ENCODE measurements at places on chromosomes 5 and 9.
A peak's percentile ranks its signal among the peaks of the same experiment; 100 is the strongest.

- H3K27ac ChIP-seq = peak overlapping the region; percentile 17
- H3K36me3 ChIP-seq = peaks cover 77% of the 10 kb centered on the region
- H3K4me3 ChIP-seq = no peak overlapping the region
- no peaks in the 10 kb centered on the region for H3K27me3 ChIP-seq
- peak; percentile 55 for DNase-seq
- H3K4me1 ChIP-seq = peaks cover 12% of the 10 kb centered on the region
Observed at GRCh38 chr5:141992349-141992963, 20.4 kb downstream of the GNPDA1 start.

DNA sequence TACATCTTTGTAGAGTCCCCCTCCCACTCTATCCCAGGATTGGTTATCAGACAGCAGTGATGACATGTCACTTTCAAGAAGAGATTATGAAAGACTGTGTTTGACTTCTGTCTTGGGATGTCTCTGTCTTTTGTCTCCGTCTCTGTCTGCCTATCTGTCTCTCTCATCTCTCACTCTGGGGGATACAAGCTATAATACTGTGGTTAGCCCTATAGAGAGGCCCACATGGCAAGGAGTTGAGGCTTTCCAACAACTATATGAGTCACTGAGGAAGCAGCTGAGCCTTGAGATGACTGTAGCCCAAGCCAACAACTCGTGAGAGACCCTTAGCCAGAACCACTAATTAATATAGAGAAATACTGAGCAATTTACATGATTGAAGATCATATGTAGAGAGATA, 284.8 kb downstream of the PDE4D start:
- no peak for DNase-seq
- H3K4me1 ChIP-seq = no peaks in the 10 kb centered on the region
- H3K4me3 ChIP-seq = no peak overlapping the region

GRCh38 chr9:86471171-86471815, 117.1 kb upstream of the TUT7 start:
- H3K27ac ChIP-seq = no peak overlapping the region
- H3K4me3 ChIP-seq = no peak overlapping the region
- peaks cover 33% of the 10 kb centered on the region for H3K27me3 ChIP-seq

- H3K27me3 ChIP-seq = no peaks in the 10 kb centered on the region
- peaks cover 46% of the 10 kb centered on the region for H3K4me1 ChIP-seq
- peak within 1 kb of the TSS; percentile 89 for H3K27ac ChIP-seq
- no peaks in the 10 kb centered on the region for H3K36me3 ChIP-seq
- H3K4me3 ChIP-seq = peak within 1 kb of the TSS; percentile 69
- DNase-seq = peak; percentile 91
Observed at GRCh38 chr5:150155258-150156026, at the start of gene PDGFRB. Gene PDGFRB, minus strand, starts transcription at chr5:150155845. Its CDS starts 18,798 bp downstream, at chr5:150137047.

GRCh38 chr9:69961843-69962242, 81.8 kb upstream of the MAMDC2 start:
- H3K27me3 ChIP-seq = peaks cover 8% of the 10 kb centered on the region
- H3K27ac ChIP-seq = no peak overlapping the region
- H3K36me3 ChIP-seq = no peaks in the 10 kb centered on the region
- no peaks in the 10 kb centered on the region for H3K4me1 ChIP-seq

- H3K27me3 ChIP-seq = peaks cover 14% of the 10 kb centered on the region
- DNase-seq = no peak
- H3K36me3 ChIP-seq = no peaks in the 10 kb centered on the region
- no peak overlapping the region for H3K4me3 ChIP-seq
- H3K27ac ChIP-seq = no peak overlapping the region
- peaks cover 21% of the 10 kb centered on the region for H3K4me1 ChIP-seq
Observed at GRCh38 chr9:86096386-86096785, 3.0 kb downstream of the GOLM1 start.

DNA sequence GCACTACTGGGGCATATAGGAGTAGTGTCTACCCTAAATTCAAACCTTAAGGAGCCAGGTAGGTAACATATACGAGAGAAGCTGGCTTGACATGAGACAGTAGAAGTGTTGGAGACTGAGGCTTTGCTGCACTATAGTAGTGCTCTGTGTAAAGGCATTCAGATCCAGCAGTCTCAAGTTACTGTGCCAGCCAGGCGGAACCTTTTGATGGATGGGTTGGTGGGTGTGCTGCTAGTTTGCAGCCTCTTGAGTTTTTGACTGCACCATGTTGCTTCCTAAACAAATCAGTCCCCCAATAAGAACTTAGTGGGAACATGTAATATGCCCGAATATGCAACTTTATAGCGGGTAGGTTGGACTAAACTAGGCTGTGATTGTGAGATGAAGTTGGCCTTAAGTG, 1.5 kb downstream of the CLTA start:
- H3K27me3 ChIP-seq = no peaks in the 10 kb centered on the region
- peaks cover 50% of the 10 kb centered on the region for H3K4me1 ChIP-seq
- peak overlapping the region; percentile 80 for H3K4me3 ChIP-seq
- H3K36me3 ChIP-seq = peaks cover 7% of the 10 kb centered on the region

DNA sequence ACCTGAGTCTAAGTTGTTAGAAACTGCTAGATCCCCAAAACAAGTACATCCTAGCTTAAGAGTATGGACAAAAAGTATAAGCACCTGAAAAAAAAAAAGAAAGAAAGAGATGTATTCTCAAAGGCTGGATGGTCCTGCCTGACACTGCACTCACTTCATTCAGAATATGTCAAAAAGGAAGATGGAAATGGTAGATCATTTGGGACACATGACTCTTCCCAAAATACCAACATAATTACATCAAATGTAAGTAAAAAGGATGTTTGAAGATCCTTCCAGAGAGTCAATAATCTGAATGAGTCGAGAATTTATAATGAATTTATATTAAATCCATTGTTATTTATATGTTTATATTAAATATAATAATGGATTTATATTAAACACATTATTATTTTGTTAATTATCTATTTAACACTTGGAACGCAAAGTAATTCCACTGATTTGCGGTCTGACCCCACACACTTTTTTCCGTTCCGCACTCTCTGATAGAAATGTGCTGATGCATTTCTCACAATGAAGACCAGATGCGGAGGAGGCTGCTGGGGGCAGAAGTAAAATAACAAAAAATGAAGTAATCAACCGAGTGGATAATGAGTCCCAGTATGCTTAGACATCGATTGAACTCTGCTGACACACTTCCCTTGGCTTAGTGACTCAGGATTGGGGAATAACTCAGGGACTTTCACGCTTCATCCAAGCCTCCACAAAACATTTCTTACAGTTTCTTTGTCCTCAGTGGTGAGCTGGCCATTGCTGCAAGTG, 201.2 kb downstream of the ADAMTS12 start:
- H3K4me1 ChIP-seq = peaks cover 8% of the 10 kb centered on the region
- H3K27ac ChIP-seq = no peak overlapping the region
- no peak for DNase-seq
- H3K36me3 ChIP-seq = no peaks in the 10 kb centered on the region
- H3K4me3 ChIP-seq = no peak overlapping the region

- H3K4me3 ChIP-seq = no peak overlapping the region
- H3K27me3 ChIP-seq = no peaks in the 10 kb centered on the region
- no peaks in the 10 kb centered on the region for H3K4me1 ChIP-seq
Observed at GRCh38 chr9:83027153-83027891, 35.6 kb downstream of the RASEF start.

- no peaks in the 10 kb centered on the region for H3K27me3 ChIP-seq
- H3K36me3 ChIP-seq = peaks cover 33% of the 10 kb centered on the region
- no peak overlapping the region for H3K4me3 ChIP-seq
- no peak overlapping the region for H3K27ac ChIP-seq
- peaks cover 12% of the 10 kb centered on the region for H3K4me1 ChIP-seq
Observed at GRCh38 chr5:173602423-173602822, 14.0 kb downstream of the BOD1 start.

DNA sequence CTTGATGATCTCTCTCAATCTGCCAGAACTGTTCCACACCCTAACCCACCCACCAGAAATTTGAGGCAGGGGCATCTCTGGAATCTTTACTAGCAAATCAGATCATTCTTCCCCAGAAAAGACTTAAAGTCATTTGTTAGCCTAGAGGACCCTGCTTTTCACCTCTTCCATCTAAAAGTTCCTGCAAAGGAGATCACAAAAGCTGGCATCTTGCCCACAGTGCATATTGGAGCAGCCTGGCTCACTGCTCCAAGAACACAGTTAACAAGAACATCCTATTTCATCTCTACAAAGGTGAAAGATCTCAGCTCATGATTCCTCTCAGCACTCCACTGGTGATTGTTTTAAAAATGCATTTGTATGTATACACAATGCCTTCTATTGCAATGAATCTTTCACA, 36.3 kb downstream of the GABRP start:
- no peaks in the 10 kb centered on the region for H3K36me3 ChIP-seq
- no peaks in the 10 kb centered on the region for H3K4me1 ChIP-seq
- no peak overlapping the region for H3K4me3 ChIP-seq

- H3K4me1 ChIP-seq = no peaks in the 10 kb centered on the region
- H3K27ac ChIP-seq = no peak overlapping the region
- H3K27me3 ChIP-seq = no peaks in the 10 kb centered on the region
- DNase-seq = no peak
Observed at GRCh38 chr5:24353016-24353415, 291.8 kb downstream of the CDH10 start.

- no peaks in the 10 kb centered on the region for H3K36me3 ChIP-seq
- no peaks in the 10 kb centered on the region for H3K27me3 ChIP-seq
- no peak for DNase-seq
- H3K4me3 ChIP-seq = no peak overlapping the region
- H3K4me1 ChIP-seq = no peaks in the 10 kb centered on the region
Observed at GRCh38 chr5:129379406-129379805, 80.7 kb upstream of the ADAMTS19 start.

DNA sequence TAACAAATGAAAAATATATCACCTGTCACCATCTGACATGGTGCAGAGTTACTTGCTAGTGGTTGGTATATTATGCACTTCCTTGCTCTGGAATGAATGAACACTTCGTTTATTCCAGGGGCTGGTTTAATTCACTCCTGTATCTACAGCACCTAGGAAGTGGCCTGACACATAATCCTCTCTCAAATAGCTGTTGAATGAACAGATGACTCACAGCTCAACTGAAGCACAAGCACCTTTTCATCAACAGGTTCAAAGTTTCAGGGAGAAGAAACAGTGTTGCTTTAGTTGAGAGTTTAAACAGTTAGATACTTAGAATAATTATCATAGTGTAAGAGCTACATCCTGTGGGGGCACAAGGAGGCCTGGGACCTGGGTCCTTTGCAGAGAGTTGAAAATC, 135.0 kb upstream of the DAP start:
- DNase-seq = no peak
- H3K4me1 ChIP-seq = no peaks in the 10 kb centered on the region
- H3K27ac ChIP-seq = no peak overlapping the region
- H3K27me3 ChIP-seq = peaks cover 3% of the 10 kb centered on the region
